ENCODE measurements at places on chromosomes 3 and 15.

GRCh38 chr3:71016178-71016845, 567.2 kb downstream of the FOXP1 start:
- no peak for DNase-seq

- no peak for DNase-seq
Observed at GRCh38 chr3:63927422-63928280, 15.5 kb upstream of the SCAANT1 start.

- DNase-seq: no peak
Observed at GRCh38 chr15:40289140-40289775, 6.4 kb upstream of the ANKRD63 start.

DNA sequence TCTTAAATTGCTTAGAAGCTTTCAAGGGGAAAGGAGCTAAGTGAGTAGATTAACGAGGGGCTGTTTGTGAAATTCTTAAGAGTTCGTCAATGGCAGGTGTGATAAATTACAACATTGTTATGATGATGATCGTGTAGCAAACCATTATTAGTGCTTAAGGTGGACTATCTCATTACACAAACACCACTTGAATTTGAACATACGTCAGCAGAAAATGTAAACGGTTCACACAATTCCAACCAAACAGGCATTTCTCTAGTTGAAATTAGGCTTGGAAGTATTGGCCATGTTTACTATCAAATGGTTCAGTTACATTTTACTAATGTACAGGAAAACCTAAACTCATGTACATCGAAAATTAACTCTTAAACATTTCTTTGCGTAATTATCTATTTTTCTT, 102.8 kb downstream of the PYDC2 start:
- no peak for DNase-seq

- DNase-seq: no peak
Observed at GRCh38 chr3:63611382-63611781, 41.1 kb upstream of the SNTN start.

DNA sequence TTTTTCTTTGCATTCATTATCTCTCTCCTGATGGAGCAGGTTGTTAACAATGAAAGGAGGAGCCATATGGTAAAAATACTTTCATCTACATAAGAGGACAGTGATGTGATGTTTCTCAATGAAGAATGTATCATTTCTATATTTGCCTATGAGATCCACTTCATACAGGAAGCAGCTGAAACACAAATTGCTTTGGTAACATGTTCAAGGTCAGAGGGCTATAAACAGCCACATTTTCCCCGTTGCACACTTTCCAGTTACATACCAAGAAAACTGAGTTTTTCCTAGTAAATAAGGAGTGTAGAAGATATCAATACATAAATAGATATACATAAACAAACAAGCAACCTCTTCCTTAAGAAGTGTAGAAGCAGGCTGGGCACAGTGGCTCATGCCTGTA, 32.6 kb upstream of the GYG1 start:
- no peak for DNase-seq

GRCh38 chr3:191329654-191330529, at the start of gene UTS2B:
Gene UTS2B, minus strand, starts transcription at chr3:191330526. Its CDS starts 48,337 bp downstream, at chr3:191282189.
- peak; percentile 13 for DNase-seq
